Stimulated activated CD4-positive, alpha-beta T cell treated with anti-CD3 and anti-CD28 coated beads, Interleukin-12 subunit alpha, Interleukin-12 subunit beta, amount 100 ng/mL, for 4 hours (primary cell): ENCODE measurements at places on chromosomes 3 and 15.

GRCh38 chr15:36908991-36909390 is 191.4 kb downstream of the MEIS2 start:
- no peak for DNase-seq

- no peak for DNase-seq
These were observed 4.8 kb downstream of the IQCH start for GRCh38 chr15:67259379-67259778.

GRCh38 chr15:71143373-71144310 is 28.4 kb downstream of the THSD4 start:
- DNase-seq: no peak

GRCh38 chr3:38307599-38307998 is 25.5 kb downstream of the SLC22A14 start:
- no peak for DNase-seq

GRCh38 chr3:139394116-139394515 is 4.7 kb upstream of the COPB2 start:
- no peak for DNase-seq
